ENCODE measurements at places on chromosomes 12 and 14.

DNA sequence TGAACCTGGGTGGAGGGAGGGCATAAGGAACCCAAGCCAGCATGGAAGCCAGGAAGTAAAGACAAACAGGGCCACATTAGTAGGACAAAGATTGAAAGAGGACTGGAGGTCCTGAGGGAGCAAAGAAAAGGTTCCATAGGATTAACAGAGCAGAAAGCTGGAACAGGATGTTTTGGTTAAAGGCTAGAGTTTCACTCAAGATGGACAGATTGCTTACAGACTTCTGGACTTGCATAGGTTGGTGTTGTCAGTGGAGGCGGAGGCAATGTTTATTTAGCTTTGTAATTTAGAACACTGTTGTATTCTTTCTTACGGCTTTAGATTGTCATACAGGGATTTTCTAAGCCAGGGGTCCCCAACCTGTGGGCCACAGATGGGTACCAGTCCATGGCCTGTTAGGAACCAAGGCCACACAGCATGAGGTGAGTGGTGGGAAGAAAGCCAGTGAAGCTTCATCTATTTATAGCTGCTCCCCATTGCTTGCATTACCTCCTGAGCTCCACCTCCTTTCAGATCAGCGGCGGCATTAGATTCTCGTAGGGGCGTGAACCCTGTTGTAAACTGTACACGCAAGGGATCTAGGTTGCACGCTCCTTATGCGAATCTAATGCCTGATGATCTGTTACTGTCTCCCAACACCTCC is 31.3 kb downstream of the ZNF664 start:
- DNase-seq = no peak

DNA sequence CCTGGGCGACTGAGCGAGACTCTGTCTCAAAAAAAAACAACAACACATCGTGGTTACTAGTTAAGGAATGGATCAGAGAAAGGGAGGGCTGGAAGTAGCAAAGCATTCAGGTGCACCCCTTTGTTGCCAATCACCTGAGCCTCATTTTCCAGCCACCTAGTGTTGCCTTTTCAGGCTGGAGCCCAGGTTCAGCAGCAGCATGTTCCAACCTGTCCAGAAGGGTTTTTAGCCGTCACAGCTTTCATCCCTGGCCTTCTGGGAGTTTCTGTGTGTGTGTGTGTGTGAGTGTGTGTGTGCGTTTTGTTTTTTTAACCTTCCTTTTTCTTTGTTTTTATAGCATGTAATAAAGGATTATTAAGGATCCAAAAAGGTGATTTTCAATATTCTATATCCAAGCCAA is 121.1 kb upstream of the ATF1 start:
- DNase-seq = no peak

DNA sequence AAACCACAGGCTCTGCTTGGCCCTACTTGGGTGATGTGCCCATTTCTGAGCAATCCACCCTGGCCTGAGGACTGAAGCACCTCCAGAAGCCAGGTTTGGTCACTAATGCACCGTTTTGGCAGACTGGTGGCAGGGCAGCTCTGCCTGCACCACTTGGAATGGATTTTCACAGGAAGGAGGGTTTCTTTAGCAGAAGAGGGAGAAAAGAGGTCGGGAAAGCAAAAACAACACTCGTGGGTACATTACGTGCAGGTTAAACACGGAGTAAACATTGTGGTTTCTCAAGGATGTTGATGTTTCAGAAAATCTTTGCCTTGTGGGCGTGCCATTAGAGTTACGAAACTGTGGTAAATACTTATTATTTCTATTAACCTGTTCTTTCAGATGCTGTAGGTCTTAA is 70.8 kb downstream of the KCNA5 start:
- no peak for DNase-seq

- no peak for DNase-seq
Measured at GRCh38 chr14:49946320-49947141, 53.6 kb downstream of the ARF6 start.

DNA sequence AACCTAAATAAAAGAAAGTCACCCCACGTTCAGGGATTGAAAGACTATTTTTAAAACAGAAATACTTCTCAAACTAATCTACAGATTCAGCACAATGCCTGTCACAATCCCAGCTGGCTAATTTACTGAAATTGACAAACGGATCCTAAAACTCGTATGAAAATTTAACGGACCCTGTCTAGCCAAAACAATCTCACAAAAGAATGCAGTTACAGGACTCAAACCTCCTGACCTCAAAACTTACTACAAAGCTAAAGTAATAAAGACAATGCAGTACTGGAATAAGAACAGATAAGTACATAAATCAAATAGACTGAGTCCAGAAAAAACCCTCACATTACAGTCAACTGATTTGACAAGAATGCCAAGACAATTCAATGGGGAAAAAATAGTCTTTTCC is 48.8 kb downstream of the IPO8 start:
- DNase-seq = no peak

- DNase-seq = no peak
Measured at GRCh38 chr12:72578327-72578726, 306.2 kb downstream of the TRHDE start.

GRCh38 chr14:74712499-74713394 is at the start of the genes AREL1 and FCF1:
Gene AREL1 (minus strand): TSS chr14:74713080. CDS start chr14:74685615, 27,465 bp downstream.
Gene FCF1 (plus strand): TSS chr14:74713144. CDS start chr14:74713198, 54 bp downstream.
- peak; percentile 63 for DNase-seq

DNA sequence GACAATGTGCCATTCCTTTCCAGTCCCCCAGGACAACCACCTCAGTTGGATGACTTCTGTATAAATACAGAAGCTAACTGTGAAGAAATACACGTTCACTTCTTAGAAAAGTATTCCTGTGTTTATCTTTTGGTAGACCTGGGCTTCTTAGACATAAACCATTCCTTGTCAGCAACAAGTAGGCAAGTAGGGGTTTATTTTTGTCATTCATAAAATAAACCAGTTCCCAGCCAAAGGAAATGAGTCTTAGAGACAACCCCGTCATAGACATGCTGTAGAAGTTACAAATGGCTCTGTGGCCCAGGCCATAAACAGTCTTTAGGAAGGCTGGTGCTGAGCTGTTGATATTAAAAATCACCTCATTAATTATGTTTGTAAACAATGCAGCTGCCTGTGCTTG is 243.2 kb downstream of the SPTSSA start:
- DNase-seq = no peak

DNA sequence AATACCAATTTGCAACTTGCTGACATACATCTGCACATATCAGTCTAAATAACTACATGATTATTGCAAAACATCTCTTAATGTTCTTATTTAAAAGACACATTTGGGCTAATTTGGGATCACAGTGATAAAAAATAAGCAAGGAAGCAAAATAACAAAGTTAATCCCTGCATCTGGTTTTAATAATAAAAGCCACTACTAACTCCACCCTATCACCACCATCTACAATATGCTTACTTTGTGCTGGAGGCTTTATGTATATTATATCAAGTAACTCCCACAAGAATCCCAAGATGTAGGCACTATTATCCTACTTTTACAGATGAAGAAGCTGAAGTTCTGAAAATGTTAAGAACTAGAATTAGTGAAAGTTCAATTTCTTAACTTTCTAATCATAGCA is 45.7 kb downstream of the TAOK3 start:
- DNase-seq = no peak

GRCh38 chr12:110355073-110355472 is 48.4 kb downstream of the ANAPC7 start:
- DNase-seq = peak; percentile 8

DNA sequence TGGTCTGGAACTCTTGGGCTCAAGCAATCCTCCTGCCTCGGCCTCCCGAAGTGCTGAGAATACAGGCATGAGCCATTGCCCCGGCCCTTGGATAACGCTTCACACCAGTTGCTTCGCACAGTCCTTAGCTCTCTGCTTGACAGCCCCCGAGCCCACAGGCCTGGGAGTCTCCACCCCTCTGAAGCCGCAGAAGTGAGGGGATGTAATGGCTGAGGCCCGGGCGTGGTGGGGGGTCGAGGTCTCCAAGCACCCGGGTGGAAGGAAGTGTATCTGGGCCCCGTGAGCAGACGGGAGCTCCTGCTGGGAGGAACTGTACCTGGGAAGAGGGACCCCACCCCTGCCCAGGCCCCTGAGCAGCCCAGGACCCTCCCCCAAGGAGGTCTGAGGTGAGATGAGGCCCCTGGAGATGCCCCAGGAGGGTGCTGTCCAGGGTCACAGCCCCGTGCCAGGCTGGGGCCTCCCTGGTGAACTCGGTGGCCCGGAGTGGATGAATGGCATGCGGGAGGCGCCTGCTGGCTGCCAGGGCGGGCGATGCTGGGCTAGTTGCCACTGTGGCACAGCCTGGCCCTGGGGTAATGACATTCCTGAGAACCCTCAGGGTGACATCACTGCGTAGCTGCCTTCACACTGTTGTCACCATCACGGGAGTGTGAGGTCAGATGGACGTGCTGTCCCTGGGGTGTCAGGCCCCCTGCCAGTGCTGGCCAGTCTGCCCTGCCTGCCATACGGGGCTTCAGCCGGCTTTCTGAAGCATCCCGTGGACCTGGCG is 48.9 kb downstream of the KIF26A start:
- DNase-seq = no peak

DNA sequence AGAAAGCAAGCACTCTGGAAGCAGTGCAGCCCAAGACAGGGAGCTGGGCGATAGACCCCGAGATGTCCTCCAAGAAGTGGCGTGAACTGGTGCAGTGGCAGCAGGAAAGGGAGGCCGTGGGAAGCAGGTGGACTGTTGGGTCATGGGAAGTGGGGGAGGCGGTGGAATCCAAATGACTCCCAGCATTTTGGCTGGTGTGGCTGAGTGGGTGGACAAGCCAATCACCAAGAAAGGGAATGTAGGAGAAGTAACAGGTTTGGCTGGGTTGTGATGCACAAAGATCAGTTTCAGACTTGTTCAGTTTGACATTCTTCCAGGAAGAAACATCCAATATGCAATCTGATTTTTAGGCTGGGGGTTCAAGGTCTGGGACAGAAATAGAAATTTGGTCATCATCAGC is 46.0 kb upstream of the KTN1 start:
- no peak for DNase-seq

- no peak for DNase-seq
Measured at GRCh38 chr12:42981379-42981778, 391.8 kb upstream of the PRICKLE1 start.

- DNase-seq = no peak
Measured at GRCh38 chr14:71358209-71358931, 451.1 kb downstream of the PCNX1 start.

- DNase-seq = no peak
Measured at GRCh38 chr14:36013483-36013882, 163.0 kb downstream of the PTCSC3 start.

DNA sequence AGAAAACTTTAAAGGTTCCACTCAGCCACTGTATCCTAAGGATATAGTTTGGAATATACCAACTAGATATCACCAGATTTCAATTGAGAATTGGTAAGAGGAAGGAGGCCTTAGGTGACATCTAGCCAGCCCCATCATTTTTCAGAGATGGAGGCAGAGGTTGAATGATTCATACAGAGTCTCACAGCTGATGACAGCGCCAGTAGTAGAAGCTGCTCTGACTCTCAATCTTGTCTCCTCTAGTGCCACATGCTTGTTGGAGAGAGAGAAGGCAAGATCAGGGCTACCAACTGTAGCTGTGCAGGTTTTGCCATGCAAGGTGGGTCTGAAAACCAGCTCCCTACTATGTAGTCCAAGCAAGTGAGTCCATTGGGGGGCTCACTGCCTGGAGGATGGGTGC is 6.1 kb downstream of the FRMD6 start:
- no peak for DNase-seq

DNA sequence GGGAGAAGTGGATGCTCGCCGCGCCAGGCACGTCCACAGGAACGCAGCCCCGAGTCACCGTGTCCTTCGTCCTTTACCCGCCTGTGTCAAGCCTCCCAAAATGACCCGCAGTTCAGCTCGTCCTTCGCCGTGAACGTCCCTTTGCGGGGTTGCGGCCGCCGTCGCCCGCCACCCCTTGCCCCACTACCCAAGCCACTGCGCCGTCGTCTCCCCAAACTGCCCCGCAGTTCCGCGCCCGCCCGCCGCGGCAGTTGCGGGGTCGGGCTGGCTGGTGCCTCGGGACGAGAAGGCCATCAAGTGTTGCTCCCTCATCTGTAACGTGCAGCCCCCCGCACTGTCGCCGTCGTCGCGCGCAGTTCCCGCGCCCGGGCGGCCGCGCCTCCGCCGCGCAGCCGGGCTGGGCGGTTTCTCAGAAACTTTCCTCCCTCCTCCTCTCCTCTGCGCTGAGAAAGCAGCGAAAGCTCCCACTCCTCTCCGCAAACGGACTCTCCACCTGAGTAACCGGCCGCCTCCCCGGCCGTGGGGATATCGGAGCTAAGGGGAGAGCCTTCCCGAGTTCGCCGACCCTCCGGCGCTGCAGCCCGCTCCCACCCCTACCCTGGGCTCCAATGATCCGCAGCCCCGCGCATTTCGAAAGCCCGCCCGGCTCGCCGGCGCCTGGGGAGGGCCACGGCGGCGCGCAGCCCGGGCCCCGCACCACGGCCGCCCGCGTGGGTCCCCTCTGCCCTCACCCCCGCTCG is 6.7 kb downstream of the CDKN1B start:
- peak; percentile 17 for DNase-seq

DNA sequence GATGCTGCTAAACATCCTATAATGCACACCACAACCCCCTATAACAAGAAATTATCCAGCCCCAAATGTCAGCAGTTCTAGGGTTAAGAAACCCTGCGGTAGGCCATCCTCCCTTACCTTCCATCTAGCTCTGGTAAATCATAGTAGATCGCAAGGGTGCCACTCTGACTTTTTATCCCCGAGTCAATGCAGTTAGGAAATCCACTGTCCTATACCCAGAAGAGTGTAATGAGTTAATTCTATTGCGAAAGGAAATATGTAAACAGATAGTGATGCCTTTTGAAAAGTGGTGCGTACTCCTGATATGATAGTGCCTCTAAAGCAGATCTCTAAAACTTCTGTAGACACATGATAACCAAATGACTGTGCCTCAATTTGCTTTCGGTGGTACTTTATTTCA is 29.8 kb downstream of the SCFD1 start:
- no peak for DNase-seq

GRCh38 chr12:53868511-53868986 is 70.1 kb upstream of the HOXC13 start:
- DNase-seq = no peak

DNA sequence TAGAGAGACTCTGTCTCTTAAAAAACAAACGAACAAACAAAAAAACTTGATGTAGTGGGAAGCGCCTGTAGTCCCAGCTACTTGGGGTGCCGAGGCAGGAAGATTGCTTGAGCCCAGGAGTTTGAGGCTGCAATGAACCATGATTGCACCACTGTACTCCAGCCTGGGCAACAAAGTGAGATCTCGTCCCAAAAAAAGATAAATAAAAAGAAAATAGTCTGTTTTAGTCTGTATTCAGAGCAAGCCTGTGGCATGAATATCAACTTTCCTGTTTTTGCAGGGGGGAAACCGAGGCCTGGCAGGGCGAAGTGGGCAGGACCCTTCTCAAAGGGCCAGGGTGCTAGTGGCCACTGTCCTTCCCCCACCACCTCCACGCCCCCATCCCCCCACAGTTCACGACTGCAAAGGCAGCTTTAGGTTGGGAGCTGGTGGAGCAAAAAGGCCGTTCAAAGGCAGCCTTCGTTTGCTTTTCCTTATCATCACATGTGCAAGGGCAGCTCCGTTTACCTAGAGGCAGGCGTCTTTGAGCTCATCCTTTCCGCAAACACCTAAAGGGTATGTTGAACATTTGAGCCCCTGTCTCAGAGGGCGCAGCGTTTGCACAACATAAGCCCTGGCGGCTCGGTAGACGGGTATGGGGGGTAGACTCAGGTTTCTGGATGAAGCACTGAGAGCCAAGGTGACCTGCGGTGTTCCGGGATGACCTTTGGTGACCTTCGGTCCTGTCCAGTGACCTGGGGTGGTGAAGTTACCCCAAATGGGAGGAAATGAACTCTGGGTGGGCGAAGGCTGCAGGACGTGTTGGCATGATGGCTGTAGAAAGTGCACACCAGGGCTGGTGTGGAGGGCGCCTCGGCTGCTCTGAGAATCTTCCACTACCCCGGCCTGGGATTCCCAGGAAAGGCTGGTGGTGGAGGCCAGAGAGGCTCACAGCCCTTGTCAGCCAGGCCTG is 8.7 kb upstream of the MEG3 start:
- no peak for DNase-seq

GRCh38 chr14:92513966-92514843 is 624 bp downstream of the RIN3 start:
- no peak for DNase-seq
